ENCODE measurements at places on chromosomes 13 and 19.

- no peak for DNase-seq
Measured at GRCh38 chr13:79393564-79394249, 12.3 kb downstream of the RBM26 start.

DNA sequence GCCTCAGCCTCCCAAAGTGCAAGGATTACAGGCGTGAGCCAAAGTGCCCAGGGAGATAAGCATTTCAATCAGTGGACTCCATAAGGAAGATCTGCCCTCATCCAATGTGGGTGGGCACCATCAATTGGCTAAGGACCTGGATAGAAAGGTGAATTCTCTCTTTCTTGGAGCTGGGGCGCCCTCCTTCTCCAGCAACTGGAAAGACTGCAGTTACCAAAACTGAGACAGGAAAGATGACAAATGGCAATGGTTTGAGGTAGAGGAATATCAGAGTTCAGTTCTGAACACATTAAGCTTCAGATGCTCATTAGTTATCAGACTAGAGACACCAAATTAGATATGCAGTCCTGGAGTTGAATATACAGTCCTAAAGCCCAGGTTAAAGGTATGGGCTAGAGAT lies 10.5 kb upstream of the ELF1 start:
- no peak for DNase-seq

DNA sequence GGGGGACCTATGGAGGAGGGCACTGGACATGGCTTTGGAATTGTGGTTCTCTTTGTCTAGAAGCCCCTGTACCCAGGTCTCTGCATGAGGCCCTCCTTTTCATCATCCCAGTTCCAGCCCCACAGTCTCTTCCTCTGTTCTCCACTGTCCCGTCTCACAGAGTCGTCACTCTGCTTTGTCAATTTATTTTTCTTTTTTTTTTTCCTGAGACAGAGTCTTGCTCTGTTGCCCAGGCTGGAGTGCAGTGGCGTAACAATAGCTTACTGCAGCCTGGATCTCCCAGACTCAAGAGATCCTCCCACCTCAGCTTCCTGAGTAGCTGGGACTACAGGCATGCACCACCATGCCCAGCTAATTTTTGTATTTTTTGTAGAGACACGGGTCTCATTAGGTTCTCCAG lies 619 bp upstream of the EXOC3L2 start:
- DNase-seq, result no peak

GRCh38 chr13:26882731-26883130 lies 122.1 kb upstream of the GPR12 start:
- DNase-seq, result no peak

DNA sequence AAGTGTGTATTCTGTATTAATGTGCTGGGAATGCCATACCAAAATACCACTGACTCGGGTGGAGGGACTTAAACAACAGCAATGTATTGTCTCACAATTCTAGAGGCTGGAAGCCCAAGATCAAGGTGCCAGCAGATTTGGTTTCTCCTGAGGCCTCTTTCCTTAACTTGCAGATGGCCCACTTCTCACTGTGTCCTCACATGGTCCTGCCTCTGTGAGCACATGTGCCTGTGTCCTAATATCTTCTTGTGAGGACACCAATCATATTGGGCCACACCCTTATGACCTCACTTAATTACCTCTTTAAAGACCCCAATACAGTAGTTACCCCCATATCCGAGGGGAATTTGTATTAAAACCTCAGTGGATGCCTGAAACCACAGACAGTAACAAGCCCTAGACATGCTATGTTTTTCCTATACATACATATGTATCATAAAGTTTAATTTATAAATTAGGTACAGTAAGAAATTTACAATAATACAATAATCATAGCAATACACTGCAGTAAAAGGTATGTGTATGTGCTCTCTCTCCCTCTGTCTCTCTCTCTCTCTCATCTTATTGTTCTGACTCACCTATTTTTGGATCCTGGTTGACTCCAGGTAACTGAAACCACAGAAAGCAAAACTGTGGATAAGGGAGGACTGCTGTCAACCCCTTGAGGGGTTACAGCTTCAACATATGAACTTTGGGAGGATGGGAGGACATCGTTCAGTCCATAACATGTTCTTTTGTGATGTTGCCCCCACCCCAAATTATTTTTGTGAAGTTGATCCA lies 174.3 kb downstream of the IRS2 start:
- no peak for DNase-seq

- DNase-seq, result no peak
Measured at GRCh38 chr13:23411706-23412105, 21.8 kb downstream of the SACS start.

- no peak for DNase-seq
Measured at GRCh38 chr19:16094360-16095070, 17.2 kb upstream of the RAB8A start.

DNA sequence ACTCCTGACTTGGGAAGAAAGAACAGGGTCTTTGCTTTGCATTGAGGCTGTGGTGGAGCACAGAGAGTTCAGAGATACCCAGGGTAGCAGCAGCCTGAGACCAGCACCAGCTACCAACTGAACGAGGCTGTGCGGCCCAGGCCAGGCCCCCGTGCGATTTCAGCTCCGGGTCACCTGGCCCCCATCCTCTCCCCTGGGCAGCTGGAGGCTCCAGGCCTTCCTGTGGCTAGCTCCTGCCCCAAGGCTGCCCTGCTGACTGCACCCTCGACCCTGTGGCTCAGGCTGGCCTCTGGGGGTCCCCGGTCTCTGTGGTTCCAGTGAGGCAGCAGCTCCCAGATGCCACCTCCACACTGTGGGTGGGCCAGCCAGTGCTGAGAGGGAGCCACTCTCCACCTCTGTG lies 52.8 kb downstream of the MCF2L start:
- no peak for DNase-seq

- no peak for DNase-seq
Measured at GRCh38 chr13:22468045-22468444, 712.7 kb upstream of the SGCG start.

DNA sequence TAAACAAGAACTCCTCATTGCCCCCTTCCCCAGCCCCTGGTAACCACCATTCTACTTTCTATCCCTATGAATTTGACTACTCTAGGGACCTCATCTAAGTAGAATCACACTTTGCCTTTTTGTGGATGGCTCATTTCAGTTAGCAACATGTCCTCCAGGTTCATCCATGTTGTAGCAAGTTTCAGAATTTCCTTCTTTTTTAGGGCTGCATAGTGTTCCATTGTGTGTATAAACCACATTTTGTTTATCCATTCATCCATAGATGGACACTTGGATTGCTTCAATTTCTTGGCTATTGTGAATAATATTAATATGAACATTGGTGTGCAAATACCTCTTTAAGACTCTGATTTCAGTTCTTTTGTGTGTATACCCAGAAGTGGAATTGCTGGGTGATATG lies 4.8 kb upstream of the DHRS12 start:
- no peak for DNase-seq

DNA sequence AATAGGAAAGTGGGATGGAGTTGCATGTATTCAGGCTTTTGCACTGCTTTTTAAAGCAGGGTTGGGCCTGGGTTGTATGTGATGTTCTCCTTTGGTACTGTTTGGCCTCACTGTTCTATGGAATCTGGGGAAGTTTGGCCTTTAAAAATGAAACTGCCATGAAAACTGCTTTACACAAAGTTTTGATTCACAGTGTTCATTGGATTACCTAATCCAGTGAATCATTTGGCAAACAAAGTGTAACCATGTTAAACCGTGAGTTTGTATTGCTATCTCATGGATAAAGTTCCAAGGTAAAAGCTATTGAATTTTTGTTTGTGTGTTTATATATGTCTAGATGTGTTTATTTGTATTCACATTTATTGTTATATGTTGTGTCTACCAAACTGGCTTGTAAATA lies 1658.6 kb downstream of the OLFM4 start:
- DNase-seq, result no peak

DNA sequence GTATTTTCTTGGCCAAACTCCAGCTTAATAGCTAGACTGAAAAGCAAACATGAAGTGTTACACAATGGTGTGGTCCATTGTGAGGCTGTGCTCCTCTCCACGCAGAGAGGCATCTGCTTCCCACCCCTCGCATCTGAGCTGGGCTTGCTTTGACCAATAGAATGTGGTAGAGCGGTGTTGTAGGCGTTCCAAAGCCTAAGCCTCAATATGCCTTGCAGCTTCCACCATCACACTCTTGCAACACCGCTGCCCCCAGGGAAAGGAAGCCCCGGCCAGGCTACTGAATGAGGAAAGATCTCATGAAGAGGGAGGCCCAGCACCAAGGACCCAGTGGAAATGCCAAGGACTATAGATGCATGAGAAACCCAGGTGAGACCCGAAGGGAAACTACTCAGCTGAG lies 9.4 kb downstream of the FLT1 start:
- DNase-seq, result no peak

- no peak for DNase-seq
Measured at GRCh38 chr13:44894001-44894770, 95.1 kb downstream of the NUFIP1 start.

- DNase-seq, result no peak
Measured at GRCh38 chr13:110801044-110801443, 87.5 kb downstream of the ING1 start.

- DNase-seq, result no peak
Measured at GRCh38 chr19:14114854-14115253, 2.7 kb downstream of the PRKACA start.

DNA sequence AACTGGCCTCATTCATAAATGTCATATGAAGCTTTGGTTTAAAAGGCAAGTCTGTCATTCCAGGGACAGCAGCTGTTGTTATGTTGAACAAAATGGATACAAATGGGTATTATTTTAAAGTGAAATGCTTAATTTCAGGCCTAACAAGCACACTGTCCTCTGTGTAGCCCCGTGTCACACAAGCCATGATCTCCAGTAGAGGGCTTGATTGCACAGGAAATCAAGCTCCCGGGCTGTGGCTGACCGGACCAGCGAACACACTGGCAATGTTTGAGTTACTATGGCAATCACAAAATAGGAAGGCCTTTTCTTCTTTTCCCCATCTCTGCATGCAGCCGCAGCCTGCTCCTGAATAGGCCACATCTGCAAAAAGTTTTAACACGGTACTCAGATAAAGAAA lies 64.0 kb upstream of the GSX1 start:
- DNase-seq, result no peak

- no peak for DNase-seq
Measured at GRCh38 chr13:101565317-101565716, 112.8 kb downstream of the ITGBL1 start.

- no peak for DNase-seq
Measured at GRCh38 chr19:7224995-7225394, 69.2 kb downstream of the INSR start.

GRCh38 chr13:34722922-34723321 lies 219.1 kb upstream of the NBEA start:
- no peak for DNase-seq

GRCh38 chr13:113576597-113576996 lies 8.0 kb upstream of the TFDP1 start:
- DNase-seq, result no peak

- DNase-seq, result no peak
Measured at GRCh38 chr19:45146741-45147205, 14.0 kb downstream of the NKPD1 start.

GRCh38 chr19:18587561-18587960 lies 1.0 kb upstream of the REX1BD start:
- DNase-seq, result no peak

GRCh38 chr13:81721400-81721799 lies 1380.5 kb upstream of the SPRY2 start:
- no peak for DNase-seq

GRCh38 chr13:30004204-30004603 lies 153.8 kb upstream of the UBL3 start:
- no peak for DNase-seq

DNA sequence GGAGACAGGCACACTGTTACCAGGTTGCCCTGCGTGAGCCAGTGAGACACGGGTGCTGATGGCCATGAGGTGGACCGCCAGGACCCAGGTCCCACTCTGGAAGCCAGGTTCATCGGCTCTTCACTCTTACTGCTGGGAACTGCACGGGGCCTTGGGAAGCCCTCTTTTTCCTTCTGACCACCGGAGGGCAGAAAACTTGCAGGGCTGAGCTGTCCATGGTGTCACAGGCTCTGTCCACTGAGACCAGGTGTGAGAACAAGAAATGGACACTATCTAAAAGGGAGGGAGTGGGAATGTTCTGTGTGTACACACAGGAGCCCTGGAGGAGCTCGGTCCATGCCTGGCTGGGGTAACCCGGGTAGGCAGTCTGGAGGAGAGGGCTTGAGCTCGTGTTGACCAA lies 93.4 kb downstream of the UQCRFS1 start:
- DNase-seq, result no peak

- no peak for DNase-seq
Measured at GRCh38 chr19:49340865-49341718, 5.9 kb downstream of the CD37 start.

- DNase-seq, result no peak
Measured at GRCh38 chr13:41273831-41274441, 10.6 kb upstream of the MTRF1 start.

GRCh38 chr13:49098198-49098597 lies 121.9 kb upstream of the MLNR start:
- no peak for DNase-seq

GRCh38 chr19:934197-934840 lies 8.5 kb downstream of the ARID3A start:
- no peak for DNase-seq

GRCh38 chr19:12938779-12939601 lies 581 bp downstream of the CALR start:
- DNase-seq, result no peak

DNA sequence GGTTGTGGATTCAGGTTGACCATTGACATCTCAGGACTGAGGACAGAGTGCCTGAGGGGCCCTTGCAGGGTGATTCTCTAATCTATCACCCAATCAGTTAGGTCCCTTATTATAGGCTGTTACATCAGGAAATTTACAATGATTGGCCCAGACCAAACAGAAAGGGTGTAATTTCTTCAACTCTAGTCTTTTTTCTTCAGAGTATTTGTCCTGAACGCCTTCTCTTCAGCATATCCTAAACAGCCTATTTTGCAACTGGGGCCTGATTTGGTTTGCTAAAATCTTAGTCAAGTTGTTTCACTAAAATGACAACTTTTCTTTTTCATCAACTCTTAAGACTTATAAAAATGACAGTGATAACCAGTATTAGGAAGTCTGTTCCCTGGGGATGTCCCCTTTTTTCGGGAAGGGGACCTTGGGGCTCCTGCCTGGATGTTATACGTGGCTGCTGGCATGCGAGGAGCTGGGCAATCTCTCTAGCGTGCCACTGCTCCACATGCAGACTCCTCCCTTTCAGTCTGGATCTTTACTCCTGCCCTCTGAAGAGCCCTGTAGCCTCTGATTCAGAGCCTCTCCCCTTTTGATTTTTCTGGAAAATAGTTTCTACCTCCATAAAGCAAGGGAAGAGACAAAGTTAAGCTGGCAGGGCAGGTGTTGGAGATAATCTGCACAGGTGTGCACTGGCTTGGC lies 19.6 kb upstream of the GTF2F2 start:
- no peak for DNase-seq

- DNase-seq, result no peak
Measured at GRCh38 chr13:95678967-95679366, 2.0 kb downstream of the DNAJC3 start.

DNA sequence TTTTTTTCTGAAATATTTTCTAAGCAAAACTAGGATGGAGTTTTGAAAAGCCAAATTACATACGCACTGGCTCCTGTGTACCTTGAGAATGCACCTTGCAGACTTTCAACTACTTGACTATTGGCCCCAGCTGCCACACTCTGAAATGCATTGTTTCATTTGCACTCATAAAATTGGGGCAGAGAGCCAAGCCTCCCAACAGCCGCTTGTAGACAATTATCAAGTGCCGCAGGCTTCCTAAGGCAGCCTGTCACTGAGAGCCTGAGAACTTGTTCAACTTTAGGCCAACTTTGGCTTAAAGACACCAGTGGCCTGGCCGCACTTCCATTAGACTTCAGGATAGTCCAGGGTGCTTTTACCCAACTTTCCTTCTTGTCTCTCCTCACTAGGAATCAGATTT lies 115.7 kb upstream of the STARD13 start:
- no peak for DNase-seq

Data from stimulated activated CD8-positive, alpha-beta memory T cell treated with anti-CD3 and anti-CD28 coated beads, Interleukin-4, amount 100 ng/mL, for 4 hours (primary cell).